SIG-M5 (cell line): ENCODE measurements at places on chromosomes 5 and 9.

GRCh38 chr9:134600371-134600770 is 41.2 kb upstream of the COL5A1 start:
- DNase-seq = no peak

DNA sequence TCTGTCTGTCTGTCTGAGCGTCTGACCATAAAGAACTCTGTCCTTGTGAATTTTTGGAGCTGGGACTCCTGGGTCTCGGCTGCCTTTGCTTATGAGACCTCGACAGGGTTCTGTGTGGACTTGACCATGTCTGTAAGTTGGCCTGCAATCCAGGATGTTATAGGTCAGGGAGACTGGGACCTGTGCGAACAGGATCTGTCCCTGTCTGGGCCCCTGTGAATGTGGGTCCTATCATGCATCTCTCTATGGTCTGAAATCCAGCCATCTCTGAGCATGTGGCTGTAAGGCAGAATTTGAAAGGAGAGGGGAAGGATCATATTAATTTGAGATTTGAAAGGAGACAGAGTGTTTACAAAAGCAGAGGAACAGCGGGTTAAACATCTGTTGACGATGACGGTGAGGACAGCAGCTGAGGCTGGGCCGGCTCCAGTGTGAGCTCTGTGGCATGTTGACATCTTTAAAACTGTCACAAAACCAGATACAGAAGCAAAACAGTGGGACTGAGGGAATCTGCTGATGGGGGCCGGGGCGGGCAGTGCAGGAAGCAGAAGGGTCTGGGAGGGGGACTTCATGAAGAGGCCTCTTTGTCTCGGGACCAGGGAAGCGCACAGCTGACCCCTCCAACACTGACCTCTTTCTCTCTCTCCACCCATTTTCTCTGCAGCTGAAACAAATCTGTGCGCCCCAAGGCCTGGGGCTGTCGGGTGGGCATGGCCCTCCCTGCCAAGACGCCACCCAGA is 19.1 kb upstream of the MVB12B start:
- no peak for DNase-seq

DNA sequence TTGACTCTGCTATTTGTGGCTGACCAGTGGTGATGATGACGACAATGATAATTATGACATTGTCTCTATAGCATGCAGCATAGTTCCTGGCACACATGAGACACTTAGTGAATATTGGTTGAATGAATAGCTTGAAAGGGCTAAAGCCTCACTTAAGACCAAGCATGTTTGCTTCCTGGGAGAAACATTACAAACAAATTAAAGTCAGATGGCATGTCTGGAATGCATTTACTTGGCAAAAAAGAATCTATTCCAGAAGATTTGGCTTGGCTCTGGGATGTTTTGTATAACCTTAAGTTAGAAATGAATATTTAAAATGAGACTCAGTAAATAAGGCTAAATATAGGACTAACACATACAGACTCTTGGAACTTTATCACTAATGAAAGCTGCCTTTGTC is 21.6 kb downstream of the GAS1 start:
- no peak for DNase-seq

DNA sequence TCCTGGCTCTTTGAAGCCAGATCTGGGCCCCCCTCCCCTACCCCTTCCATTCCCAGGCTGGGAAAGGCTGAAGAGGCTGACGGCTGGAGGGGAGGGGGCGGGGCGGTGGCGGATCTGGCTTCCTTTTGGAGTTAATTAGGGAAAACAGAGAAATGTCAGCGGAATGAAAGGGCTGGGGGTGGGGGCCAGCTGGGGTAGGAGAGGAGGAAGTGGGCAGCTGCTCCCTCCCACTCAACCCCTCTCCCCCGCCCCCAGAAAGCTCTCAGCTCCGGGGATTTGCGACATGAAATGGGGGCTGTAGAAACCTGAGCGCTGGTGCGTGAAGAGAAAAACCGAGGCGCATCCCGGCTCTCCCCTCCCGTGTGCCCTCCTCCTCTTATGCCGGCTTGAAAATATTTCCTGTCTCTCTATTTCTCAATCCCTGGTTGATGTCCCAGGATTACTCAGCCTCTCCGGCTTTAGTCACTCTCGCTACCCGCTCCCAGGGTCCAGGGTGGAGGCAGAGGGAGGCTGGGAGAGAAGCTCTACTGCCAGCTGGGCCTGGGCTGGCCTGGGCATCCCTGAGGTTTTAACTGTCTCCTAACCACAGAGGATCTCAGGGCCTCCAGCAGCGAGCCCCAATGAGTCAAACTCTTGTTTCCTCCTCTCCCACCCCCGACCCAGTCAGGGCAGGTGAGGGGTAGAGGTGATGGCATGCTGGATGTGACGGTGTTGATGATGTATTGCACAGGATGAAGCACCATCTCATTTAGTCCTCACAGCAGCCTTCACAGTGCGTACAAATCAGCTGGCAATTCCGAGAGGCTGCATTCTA is 20.1 kb downstream of the PCDHGC5 start:
- peak; percentile 44 for DNase-seq

GRCh38 chr9:135787776-135788575 is 86.0 kb downstream of the KCNT1 start:
- DNase-seq = no peak

DNA sequence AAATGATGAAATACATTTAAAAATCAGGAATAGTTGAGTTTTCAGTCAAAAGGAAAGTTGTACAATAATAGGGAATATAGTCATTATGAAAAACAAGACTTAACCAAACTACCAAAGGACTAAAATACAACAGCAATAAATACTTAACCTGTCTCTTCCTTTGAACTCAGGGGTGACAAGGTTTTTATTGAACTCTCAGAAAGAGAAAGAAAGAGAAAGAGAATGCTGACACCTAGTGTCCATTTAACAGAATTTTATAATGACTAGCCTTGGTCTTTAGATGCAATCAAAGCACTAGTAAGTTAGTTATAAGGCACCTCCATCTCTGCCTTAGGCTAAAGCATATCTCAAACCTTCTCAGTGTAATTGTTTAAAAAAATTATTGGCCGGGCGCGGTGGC is 47.5 kb downstream of the UIMC1 start:
- no peak for DNase-seq

GRCh38 chr5:133402775-133403174 is 209.6 kb downstream of the FSTL4 start:
- no peak for DNase-seq

DNA sequence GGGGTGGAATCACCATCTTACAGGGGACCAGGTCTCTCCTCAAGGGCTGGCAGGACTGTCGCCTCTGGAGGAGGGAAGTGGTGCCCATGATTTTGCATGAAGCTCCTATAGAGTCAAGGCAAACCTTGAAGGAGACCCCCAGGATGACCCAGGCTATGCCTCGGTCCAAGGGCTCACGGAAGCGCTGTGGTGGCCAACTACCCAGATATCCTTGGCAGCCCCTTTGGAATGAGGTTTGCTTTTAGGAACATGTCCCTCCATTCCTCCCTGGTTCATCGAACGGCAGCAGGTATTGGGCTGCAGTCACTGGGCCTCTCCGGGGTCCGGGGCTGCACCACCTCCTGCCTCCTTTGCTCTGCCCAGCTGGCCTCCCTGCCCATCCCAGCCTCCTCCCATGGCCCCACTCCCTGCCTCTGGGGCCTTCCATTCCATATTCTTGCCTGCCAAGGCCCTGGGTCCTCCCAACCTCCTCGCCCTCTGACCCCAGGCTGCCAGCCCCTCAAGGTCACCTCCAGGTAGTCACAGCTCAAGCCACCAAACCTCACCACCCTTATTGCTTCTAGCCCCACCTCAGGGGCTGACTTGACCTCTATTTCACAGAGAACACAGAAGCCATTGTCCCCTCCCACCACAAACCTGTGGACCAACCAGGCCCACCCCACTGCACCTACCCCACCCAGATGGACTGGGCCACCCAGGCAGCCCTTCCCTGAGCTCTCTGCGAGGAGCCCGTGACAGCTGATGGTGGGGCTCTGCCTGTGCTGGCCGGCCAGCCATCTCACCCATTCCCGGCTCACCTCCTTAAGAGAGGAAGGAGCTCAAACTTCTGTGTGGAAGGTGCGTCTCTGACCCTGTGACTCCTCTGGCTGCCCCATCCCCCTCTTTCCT is 3.6 kb upstream of the IL3 start:
- DNase-seq = no peak

DNA sequence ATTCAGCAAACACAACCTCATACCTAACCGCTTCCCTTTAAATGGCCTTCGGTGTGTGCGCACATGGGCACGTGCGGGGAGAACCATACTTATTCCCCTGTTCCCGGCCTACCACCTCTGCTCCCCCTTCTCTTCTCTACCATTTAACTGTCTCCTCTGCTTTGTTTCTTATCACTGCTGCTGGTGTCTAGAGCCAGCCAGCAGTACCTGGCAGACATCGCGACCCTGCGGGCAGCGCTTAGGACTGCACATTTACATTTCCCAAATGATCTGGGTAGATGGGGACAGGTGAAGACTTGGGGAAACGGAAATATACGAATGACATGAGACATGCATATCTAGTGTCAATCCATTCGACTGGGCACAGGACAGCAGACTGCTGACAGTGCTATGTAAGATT is 56.6 kb downstream of the PSMB7 start:
- DNase-seq = no peak

DNA sequence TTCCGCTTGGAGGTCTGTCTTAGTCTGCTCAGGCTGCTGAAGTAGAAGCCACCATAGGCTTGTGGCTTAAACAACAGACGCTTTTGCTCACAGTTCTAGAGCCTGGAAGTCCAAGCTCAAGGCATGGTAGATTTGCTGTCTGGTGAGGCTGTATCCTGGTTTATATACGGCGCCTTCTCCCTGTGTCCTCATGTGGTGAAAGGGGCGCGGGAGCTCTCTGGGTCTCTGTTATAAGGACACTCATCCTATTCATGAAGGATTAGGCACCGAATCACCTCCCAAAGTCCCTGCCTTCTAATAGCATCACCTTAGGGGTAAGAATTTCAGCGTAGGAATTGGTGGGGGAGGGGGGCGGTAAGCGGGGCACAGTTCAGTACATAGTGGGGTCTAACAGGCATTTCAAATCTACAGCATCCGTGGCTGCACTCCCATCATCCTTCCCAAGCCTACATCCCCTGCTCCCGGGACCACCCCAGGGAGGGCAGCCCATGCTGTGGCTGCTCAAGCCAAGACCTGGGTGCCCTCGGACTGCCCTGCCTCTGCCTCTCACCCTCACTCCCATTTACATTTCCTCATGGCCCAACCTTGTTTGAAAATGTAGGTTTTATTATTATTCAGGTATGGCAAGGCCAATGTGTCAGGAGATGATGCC is 15.1 kb upstream of the LPCAT1 start:
- no peak for DNase-seq

- DNase-seq = no peak
Observed at GRCh38 chr5:57468481-57469163, 14.0 kb downstream of the ACTBL2 start.

- DNase-seq = no peak
Observed at GRCh38 chr5:44807269-44807668, 1.5 kb upstream of the MRPS30 start.

DNA sequence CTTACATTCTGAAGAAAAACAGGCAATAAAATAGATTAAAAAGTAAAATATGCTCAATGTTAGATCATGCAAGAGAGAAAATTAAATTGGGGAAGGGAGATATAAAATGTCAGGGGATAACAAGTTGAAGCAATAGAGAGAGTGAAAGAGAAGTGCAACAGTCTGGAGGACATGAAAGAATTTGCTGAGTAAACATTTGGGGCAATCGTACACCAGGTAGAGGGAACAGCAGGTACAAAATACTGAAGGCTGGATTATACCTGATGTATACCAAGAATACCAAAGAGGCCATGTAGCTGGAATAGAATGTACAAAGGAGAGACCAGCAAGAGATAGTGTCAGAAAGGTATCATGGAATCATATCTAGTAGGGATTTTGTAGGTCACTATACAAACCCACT is 300.8 kb downstream of the DNAH5 start:
- no peak for DNase-seq

DNA sequence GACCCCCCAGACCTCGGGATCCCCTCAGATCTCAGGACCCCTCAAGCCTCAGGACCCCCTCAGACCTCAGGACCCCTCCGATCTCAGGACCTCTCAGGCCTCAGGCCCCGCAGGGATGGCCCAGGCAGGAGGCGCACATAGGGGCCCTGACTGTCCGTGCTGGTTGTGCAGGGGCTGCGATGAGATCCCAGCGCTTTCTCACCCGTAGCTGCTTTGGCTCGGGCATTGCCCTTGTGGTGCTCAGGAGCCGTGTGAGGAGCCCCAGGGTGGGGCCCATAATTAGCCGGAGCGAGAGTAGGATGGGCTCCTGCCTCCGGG is 680 bp upstream of the LPCAT1 start:
- no peak for DNase-seq

GRCh38 chr5:32233220-32233695 is 59.1 kb upstream of the GOLPH3 start:
- DNase-seq = no peak

- DNase-seq = no peak
Observed at GRCh38 chr9:106800701-106801270, 62.2 kb upstream of the ZNF462 start.

DNA sequence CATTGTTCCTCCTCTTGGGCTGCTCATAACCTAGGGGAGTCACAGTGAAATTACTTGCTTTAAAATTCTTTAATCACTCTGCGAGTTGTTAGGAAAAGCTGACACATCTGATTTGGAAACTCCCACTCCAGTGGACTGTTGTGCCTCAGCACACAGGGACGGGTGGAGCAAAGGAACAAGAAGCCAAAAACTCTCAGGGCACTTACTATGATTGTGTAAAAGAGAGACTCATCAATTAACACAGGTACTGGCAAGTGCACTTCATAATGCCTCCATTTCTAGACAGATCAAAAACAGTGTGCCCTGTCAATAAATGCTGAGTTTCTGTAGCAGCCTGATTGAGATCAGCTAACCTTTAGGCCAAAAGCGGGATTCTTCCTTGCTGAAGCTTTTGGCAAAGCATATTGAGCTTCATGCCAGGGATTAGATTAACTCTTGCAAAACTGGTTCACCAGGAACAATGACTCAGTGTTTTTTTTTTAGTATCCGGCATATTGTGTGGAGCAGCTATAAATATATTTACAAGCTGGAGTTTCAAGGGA is 55.9 kb downstream of the TMC1 start:
- no peak for DNase-seq

GRCh38 chr5:61933787-61934626 is 372.0 kb upstream of the KIF2A start:
- DNase-seq = no peak
